Activated CD4-positive, alpha-beta T cell treated with anti-CD3 and anti-CD28 coated beads, Interleukin-2, Interleukin-4, amounts not matched to agents 100 ng/mL and 50 ng/mL, durations not matched to agents 16 hours and 8 hours (primary cell): ENCODE measurements at places on chromosomes 12 and 14.

DNA sequence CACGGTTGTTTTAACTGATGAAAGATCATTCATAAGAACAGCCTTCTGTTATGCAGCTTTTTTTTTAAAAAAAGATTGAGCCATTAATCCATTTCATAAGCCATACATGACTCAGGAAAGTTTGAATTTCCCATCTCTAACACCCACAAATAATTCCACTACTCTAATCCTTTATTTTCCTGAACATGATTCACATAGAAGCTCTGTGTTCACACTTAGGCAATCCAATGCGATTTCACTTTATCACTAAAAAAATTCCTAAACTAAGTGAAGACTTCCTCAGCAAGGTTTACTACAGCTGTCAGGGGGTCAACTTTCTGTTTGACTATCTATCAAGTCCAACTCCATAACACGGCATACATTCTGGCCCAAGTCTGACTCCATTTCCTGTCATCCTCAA, 25.9 kb downstream of the PKP2 start:
- DNase-seq = no peak

DNA sequence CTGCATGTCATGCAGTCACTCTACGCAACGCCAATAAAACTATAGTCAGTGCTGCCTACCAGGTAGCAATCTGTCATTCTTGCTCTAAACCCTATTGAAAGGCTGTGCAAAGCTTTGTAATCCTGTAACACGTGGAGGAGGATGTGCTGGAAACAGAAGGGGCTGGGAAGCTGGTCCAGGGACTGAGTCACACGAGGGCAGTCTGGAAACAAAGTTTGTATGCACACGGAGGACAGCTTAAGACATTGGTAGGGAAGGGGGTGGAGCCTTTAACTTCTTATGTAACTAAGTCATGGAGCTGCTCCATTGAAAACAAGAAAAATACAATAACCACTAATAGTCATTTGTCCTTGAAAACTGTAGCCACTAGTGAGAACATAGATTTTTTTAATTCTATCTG, 128.0 kb downstream of the BCAT1 start:
- no peak for DNase-seq

DNA sequence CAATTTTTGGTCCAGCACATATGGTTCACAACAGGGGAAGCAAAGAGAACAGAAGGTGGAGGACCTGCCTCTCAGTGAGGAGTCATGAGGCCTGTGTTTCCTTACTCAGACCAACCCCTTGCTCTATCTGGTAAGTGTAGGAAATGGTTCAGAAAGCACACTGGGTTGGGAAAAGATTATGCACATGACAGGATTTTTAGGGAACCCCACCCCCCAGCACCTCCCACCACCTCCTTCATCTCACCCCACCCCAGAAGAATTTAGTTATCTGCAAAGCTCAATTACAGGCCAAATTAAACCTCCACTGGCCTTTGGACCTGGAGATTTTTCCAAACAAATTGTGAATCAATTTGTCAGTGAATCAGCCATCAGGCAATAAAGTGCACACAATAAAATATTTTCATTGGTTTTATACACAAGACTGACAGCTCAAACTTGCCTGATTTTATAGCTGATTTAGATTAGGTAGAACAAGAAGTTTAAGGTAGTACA, 132.8 kb downstream of the DACT1 start:
- DNase-seq = no peak

DNA sequence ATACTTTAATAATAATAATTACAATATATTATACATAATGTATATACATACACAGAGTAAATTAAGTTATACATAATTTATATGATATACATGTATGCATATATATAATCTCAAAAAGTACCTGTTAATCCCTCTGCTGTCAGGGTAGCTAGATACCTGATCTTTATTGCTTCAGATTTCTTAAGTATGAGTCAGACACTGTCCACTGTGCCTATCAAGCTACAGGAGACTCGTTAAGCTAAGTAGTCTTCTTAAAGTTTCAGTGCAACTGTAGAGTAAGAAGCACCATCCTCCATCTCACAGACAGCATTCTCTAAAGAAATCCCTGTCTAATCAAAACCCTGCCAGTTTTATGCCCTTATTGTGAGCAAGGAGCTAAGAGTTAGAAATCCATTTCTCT, 428.7 kb downstream of the RERGL start:
- no peak for DNase-seq

GRCh38 chr14:101879529-101880336, 84.6 kb upstream of the DYNC1H1 start:
- peak; percentile 66 for DNase-seq

DNA sequence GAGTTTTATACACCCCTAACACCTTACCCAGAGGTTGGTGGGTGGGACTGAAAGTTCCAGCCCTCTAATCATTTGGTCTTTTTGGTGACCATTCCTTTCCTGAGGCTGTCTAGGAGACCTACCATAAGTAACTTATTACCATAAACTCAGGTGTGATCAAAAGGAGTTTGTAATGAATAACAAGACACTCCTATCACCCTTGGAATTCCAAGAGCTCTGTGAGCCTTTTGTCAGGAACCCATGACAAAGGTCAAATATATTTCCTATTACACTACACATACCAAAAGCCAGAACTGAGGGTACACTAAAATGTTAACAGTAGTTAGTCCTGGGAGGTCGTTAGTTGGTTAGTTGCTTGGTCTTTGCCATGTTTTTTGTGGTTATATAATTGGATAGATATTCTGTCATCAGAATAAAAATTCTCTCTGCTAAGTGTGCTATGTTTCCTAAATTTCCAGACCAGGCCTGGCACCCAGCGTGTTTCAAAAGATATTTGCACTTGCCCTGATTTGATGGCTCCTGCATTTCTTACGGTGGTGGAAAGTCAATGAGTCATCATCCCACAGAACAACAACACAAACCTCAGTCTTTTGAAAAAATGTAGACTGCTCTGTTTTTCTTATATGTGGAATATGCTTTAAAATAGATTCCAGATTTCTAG, 27.0 kb upstream of the AKAP5 start:
- DNase-seq = no peak

- peak; percentile 91 for DNase-seq
Measured at GRCh38 chr14:91873471-91874415, 6.4 kb upstream of the TC2N start.

DNA sequence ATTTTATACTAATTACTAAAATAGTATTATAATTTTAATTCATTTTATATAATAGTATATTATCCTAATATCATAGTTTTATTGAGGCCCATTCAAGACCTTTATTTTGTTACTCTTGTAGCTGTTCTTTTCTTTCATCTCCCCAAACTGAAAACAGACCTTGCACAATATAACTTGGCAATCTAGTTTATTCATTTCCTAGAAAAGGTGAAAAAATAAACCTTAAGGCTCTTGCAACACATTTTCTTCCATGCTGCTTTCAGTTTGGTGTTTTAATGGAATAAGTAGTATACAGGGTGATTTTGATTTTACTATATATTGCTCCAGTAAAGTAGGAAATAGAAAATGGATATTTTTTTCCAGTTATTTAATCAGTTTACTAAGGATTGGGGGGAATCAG, 174.0 kb downstream of the SLC2A13 start:
- DNase-seq = no peak

DNA sequence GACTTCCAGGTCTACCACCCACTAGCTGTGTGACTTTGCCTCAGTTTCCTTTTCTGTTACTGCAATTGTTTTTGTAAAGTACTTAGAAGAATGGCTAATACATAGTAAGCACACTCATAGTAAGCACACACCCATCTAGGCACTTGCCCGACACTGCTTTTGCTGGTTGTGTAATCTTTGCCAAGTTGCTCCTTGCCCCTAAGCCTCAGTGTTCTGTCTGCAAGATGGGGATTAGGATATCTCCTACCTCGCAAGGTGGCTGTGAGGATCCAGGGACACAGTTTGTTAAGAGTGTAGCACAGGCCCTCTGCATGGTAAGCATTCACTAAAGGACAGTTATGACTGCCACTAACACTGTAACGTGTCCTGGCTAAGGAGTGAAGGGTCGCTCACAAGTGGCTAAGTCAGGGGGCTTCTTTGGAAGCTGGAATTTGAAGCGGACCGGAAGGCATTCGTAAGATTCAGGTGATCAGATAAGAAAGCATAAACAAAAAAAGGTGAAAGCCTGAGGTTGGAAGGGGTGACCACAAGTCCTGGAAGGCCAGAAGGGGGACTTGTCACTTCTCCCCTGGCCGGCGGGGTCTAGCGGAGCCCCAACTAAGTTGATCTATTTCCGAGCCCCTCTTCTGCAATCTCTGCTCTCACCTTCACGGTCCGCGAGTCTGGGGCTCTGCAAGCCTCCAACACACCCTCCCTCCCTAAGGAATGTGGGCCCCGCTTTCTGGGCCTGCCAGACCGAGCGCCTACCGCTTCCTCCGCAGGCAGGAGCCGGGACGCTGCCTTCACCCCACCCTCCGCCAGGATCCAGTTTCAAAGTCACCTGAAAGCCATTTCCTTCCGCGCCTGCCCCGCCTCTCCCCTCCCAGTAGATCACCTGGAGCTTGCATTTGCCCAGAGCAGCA, 1.5 kb upstream of the PLEKHG3 start:
- no peak for DNase-seq

- DNase-seq = no peak
Measured at GRCh38 chr12:42924482-42924881, 334.9 kb upstream of the PRICKLE1 start.

- no peak for DNase-seq
Measured at GRCh38 chr12:14937689-14938088, 648 bp downstream of the ERP27 start.
